ENCODE measurements at places on chromosomes 7 and 10.
A peak's percentile ranks its signal among the peaks of the same experiment; 100 is the strongest.

DNA sequence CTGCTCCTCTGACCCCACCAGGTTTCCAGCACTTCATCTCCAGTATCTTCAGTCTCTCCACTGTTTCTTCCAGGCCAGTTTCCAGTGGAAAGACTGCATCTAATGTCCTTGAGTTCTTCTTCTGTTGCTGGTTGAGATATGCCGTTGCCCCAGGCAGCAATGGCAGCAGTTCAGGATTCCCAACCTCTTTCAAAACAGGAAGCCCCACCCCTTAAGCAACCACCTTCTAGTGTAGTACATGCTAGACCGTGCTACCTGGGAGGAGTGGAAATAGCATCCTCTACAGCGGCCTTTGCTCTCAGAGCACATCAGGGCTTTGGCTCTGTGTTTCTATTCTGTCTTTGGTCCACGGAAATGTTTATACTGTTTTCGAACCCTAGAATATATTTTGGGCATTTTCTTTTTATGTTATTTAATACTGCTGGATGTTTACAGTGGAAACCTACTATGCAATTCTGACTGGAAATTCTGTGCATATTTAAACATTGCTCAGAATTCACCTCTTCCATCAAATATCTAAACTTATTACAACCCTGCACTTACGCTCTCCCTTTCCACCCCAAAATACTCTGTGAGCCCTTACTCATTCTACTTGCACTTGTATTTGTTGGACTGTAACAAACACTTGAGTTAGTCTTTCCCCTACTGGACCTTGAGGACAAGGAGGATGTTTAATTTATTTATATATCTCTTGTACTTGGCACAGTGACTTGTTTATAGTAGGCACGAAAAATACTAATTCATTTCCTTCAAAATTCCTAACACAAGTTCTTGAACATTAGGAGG is 8.5 kb upstream of the BPGM start:
- no peak for DNase-seq

DNA sequence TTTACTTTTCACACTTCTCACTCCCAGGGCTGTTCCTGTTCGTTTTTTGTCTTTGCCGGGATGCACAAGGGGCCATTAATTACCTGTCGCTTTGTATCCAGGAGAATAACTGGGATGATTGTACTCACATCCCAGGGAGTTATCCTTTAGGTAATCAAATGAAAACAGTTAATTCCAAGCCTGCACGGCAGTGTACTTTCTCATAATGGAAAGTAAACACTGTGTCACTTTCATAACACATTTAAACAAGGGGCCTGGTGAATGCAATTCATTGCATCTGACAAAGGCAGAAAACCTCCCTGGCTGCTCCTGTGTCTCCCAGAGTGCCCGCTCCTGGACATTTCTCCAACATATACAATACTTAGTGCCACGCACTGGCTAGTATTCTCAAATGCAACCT is 138.7 kb upstream of the CELF2 start:
- no peak for DNase-seq

GRCh38 chr10:68332259-68333057 is at the start of gene PBLD:
Gene PBLD (minus strand): TSS chr10:68332928. CDS start chr10:68306844, 26,084 bp downstream.
- peak; percentile 78 for DNase-seq

DNA sequence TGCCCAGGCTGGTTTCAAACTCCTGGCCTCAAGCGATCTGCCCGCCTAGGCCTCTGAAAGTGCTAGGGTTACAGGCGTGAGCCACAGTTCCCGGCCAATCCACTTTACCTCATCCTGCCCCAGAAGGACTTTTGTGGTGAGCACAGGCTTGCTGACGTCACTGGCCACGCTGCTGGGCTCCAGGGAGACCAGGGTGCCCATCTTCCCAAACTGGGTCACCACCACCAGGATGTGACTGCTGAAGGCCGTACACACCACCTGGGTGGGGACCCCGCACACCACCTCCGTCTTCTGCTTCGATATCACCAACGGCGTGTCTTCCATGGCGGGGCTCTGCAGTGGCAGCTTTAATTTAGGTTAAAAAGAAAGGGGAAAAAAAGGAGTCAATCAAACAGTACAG is 816 bp downstream of the PSMG3 start:
- DNase-seq: no peak

DNA sequence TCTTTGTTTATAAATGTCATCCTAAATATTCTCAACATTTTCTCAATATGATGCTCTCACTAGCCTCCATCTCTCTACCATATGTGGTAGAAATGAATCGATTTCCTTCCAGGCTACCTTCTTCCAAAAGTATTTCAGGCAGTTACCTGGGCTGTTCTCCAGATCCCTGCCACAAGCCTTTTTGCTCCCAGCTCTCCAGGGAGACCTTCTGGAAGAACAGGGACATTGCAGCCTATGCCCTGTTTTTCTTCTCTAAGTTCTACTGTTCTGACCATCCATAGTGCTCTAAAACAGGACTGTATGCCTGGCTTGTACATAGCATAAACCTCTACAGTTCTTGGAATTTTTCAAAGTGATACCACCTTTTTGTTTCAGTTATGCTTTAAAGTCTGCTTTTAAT is 552.8 kb downstream of the ANKRD7 start:
- no peak for DNase-seq

- DNase-seq: no peak
Measured at GRCh38 chr10:5534880-5535856, 10.4 kb downstream of the CALML3 start.

GRCh38 chr10:102927311-102928010 is 9.4 kb downstream of the CNNM2 start:
- no peak for DNase-seq

DNA sequence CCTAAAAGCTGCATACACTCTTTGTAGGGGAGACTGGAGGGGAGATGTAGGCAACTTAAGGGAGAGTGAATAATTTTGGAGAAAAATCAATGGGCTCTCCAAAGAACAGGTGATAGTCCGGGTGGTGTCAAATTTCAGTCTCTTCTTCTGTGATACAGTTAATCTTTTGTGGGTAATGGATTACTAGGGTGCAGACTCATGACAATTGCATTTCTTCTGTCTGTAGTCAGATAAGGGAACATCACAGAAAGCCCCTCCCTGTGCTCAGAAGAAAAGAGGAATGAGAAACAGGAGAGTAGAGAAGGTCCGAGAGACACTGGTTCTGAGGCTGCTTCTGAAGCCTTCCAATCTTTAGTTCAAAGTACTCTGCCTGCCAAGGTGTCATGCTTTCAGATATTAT is 1140.7 kb upstream of the LRRN3 start:
- no peak for DNase-seq

GRCh38 chr10:78664929-78665553 is 403.7 kb upstream of the ZMIZ1 start:
- DNase-seq: no peak

DNA sequence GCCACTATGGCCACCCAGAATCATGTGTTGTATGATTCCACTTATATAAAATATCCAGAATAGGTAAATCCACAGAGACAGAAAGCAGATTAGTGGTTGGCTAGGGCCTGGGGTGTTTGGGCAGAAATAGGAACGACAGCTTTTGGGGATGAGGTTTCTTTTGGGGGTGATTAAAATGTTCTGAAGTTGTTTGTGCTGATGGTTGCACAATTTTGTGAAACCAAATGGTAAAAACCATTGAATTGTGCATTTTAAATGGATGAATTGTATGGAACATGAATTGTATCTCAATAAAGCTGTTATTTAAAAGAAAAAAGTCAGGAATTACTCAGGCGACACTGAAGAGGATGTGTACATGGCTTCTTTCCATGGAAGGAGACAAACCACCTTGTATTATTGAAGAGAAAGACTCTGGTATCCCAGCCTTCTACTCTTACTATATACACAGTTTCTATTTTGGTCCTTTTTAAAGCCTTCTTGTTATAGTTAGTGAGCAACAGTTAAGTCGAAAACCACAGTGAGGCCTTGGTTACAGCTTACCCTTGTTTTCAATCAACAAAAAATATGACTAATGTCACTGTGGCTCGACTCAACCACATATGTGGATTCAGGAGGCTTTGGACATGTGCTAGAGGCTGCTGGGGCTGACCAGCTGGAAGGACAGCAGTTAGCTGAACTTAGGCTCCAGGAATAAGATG is 57.1 kb upstream of the KMT2E start:
- DNase-seq: no peak

- DNase-seq: no peak
Measured at GRCh38 chr7:27553273-27553672, 109.4 kb downstream of the HIBADH start.

- DNase-seq: peak; percentile 97
Measured at GRCh38 chr10:56360967-56361612, at the start of gene ZWINT. Gene ZWINT (minus strand): TSS chr10:56361259. CDS start chr10:56361236, 23 bp downstream.

- DNase-seq: peak; percentile 64
Measured at GRCh38 chr10:42952349-42952748, 124.5 kb upstream of the RET start.

DNA sequence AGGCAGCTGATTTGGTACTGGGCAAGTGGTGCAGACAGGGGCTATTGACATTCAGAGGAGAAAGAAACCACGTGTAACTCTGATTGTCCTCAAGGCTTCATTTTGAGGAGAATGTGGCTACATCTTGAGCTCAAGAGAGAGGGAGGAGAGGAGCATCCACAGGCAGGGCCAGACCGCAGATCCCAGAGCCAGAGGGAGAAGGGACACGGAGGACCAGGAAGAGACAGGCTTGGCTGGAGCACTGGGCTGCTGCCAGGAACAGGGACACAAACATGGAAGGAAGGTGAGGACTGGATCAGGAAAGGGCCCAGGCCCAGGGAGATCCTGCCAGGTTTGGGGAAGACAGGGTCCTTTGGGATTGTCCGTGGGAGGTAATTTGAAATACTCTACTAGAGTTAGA is 158.3 kb downstream of the GPAM start:
- DNase-seq: no peak

DNA sequence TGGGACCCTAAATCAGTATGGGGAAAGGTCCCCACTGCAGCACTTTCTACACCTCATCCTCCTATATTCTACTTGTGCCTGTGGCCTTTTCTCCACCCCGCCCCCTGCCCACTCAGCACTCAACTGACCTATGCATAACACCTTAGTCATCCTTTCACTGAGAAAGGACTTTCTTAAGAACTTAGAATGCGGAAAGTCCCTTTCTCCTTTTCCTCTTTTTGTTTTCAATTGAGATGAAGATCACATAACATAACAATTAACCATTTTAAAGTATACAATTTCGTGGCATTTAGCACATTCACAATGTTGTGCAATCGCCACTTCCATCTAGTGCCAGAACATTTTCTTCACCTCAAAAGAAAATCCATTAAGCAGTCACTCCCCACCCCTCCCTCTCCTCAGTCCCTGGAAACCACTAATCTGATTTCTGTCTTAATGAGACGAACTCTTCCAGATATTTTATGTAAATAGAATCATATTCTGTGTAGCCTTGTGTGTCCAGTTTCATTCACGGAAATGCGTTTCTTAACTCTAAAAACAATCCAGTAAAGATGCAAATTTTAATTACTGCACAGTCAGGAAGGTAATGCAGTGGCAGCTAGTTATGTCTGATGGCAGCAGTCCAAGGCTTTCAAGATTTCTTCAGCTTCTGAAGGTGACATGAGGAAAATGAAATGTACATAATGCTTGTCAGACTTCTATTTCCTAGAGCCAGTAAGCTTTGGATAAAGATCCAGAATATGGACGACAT is 41.7 kb downstream of the FAS start:
- DNase-seq: no peak

GRCh38 chr7:90298145-90299038 is 22.7 kb downstream of the FAM237B start:
- no peak for DNase-seq

DNA sequence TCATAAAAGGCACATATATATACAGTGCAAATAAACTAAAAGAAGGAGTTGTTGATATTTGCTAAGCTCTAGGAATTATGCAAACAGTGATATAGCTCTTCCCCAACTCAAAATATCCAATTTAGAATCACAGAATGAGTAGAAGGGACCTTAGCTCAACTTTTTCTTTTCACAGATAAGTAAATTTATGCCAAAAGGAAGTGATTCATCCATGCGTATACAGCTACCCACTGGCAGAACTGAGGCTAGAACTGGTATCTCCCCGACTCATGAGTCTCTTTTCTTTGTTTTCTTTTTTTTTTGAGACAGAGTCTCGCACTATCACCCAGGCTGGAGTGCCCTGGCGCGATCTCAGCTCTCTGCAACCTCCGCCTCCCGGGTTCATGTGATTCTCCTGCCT is 54.2 kb upstream of the SVIL start:
- no peak for DNase-seq

DNA sequence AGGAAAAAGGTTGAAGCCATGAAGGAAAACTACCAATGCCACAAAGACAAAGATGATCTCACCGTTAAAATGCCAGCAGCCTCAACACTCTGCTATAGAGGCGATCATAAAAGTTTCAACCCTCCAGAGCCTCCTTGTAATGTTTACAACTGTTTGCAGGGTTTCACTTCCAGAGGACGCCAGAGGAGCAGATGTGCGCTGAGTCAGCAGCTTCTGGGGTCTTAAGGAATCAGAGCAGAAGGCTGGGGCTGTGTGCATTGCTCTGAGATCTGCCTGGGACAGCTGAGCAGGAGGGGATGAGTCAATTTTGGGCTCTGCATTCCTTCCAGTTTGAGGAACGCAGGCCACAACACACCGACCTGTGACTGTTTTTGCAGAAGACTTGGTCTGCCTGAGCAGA is 98.3 kb downstream of the TMEM130 start:
- no peak for DNase-seq

DNA sequence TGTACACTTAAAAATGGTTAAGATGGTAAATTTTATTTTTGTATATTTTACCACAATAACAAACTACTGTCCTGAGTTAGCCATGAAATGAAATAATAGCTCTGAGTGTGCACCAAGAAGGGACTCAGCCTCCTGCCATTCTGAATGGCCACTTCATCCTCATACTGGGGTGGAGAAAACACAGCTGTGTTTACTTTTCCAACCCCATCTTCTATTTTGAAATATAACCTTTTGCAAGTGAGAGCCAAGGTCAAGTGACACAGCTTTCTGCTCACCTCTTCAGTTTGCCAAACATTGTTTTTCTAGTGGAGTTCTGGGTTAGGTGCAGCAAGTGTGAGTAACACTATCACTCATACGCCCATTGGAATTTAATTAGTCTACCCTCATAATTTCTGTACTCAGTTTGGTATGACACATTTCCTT is 107.4 kb upstream of the GLCCI1 start:
- DNase-seq: no peak

- no peak for DNase-seq
Measured at GRCh38 chr10:124283949-124284250, 134.8 kb downstream of the OAT start.

DNA sequence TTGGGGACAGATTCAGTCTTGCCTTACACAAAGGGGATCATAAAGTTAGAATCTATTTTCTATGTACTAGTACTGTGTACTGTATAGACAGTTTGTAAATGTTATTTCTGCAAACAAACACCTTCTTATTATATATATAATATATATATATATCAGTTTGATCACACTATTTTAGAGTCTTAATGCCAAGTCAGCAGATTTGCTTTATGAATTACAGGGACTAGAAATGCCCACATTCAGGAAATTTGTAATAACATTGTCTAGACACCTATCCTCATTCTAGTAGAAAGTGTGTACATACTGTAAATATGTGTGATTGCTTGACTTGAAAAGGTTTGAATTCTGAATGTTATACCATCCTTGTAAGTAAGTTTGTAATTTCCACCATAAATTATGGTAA is 111.2 kb downstream of the NSUN6 start:
- DNase-seq: no peak
